Stimulated activated CD4-positive, alpha-beta T cell treated with anti-CD3 and anti-CD28 coated beads, Interleukin-1b, Interleukin-23, amount 100 ng/mL, for 48 hours (primary cell): ENCODE measurements at places on chromosomes 2 and 18.

DNA sequence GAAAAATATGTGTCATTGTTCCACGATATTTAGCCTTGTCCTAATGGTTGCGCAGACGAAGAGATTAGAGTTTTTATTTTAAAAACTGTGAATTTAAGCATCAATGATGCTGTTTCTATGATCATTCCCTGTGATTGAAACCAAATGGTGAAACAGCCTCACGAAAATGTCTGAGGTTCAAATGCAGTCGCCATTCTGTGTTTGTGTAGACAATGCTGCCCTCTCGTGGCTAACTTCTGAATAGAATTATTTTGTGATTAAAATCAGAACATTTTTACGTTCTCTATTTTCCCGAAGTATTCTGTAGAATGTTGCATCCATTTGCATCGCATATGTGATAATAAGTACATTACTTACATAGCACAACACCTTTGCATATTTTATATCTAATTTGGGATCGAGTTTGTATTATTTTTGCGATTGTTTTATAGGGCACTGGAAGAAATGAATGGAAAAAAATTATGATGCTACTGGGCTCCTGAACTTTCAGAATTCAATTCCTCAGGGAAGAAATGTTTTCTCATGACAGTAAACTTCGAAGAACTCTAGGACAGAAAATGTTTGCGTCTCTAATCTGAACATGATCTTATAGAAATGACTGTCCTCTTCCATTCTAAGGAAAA lies 54.8 kb upstream of the CREB1 start:
- DNase-seq, result peak; percentile 13

DNA sequence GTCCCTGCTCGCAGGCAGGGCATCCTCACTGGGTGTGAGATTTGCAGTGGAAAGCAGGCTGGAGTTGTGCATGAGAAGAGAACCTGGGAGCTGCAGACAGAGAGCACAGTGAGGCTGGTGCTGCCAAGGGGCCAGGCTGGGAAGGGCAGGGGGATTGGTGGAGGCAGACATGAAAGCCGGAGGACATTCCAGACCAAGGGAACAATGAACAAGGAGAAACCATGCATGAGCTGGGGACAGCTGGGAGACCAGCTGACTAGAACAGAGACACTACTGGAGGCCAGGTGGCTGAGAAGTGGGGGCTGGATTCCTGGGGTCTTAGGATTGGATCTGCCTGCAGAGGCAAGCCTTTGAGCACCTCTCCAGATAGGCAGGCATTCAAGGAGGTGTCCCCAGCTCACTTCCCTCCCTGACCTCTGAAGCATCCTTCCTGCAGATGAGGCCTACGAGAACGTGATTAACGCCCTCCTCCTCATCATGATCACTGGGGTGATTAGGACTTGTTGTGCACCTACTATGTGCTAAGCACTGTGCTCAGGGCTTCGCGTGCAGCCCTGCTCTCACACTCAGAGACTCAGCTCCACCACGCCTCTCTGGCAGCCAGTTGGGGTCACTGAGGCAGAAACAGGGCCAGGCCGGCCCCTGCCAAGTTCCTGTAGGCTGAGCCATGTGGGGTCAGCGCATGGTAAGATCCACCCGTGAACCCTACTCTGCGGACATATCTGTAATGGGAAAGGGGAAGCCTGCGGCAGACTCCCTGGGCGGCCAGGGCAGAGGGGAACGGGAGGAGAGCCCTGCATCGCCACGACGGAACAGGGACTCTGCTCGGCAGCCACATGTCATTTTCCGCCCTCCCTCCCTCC lies 74.8 kb upstream of the SLC66A3 start:
- no peak for DNase-seq

DNA sequence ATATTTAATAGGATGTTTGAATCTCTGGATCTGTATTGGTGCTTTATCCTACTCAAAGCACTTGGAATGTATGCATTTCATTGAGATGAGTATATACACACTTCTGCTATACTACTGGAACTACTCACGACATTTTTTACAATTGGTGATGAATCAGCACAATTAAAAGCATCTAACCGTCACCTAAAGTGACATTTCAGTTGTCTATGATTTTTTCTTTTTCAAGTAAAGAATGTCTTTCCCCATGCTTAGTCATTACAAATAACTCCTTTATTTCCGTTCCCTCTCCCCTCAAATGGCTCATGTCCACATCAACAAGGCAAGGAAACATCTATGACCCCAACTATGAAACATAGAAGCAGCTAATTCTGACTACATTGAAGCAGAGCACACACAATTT lies 77.3 kb downstream of the CLIP4 start:
- DNase-seq, result no peak

- no peak for DNase-seq
These were observed 28.1 kb upstream of the SCYGR2 start for GRCh38 chr2:227570615-227571014.

- no peak for DNase-seq
These were observed 375.5 kb upstream of the SLC8A1 start for GRCh38 chr2:40827392-40827791.

GRCh38 chr2:200812122-200813022 lies 662 bp downstream of the BZW1 start:
- DNase-seq, result peak; percentile 57

GRCh38 chr18:6755107-6755506 lies 25.6 kb downstream of the ARHGAP28 start:
- no peak for DNase-seq

DNA sequence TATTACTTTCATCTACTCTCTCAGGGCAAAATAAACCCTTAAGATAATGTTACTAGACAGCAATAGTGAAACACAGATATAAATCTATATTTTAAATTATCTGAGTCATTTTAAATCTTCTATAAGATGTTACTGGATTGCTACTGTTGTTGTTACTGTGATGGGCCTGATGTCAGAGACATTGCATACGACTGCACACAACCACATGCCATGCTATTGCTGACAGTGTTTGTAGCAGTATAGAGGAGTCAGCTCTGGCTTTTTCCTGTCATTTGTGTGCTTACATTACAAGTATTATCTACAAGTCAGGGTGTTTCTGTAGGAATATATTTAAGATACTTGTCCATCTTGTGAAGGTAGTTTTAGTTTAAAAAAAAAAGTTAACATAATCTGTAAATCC lies 63.9 kb downstream of the CCDC148 start:
- no peak for DNase-seq
